ENCODE measurements at places on chromosomes 4 and X. TPM values are rescaled to one million over a fixed set of nuclear protein-coding genes. Genes with fewer than 3 reads are reported as not detected.

DNA sequence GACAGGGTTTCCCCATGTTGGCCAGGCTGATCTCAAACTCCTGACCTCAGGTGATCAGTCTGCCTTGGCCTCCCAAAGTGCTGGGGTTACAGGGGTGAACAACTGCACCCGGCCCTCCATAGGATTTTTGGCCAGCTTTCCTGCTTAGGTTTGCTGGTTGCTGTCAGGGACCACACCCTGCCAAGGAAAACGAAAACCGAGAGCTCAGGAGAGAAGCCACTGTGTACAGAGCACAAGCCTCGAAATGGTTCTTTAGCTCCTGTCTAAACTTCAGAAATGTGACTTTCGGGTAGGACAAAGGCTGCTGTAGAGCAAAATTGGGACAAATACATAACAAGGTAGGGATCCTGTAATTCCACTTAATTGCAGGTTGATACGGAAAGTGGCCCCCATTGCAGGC lies 146.3 kb upstream of the ATP6AP2 start:
- no peak for DNase-seq

- no peak for DNase-seq
These were observed 27.1 kb downstream of the UVSSA start for GRCh38 chr4:1373892-1374705.

GRCh38 chrX:9312922-9313867 lies 151.7 kb upstream of the TBL1X start:
- DNase-seq: peak; percentile 17

DNA sequence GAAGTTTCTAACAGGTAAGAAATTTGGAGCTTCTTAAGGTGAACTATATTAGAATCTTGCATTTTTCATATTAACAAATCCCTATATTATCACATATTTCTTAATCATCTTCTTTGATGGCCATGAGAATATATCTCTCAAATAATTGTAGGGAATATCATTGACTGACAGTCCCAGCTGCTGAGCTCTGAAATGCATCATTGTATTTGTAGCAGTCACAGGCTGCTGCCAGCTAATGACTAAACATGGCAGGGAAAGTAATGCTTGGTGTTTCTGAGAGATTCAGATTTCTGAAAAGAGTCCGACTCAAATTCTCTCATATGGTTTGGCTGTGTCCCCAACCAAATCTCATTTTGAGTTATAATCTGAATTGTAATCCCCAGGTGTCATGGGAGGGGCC lies 171.9 kb downstream of the TRAM1L1 start:
- DNase-seq: no peak

DNA sequence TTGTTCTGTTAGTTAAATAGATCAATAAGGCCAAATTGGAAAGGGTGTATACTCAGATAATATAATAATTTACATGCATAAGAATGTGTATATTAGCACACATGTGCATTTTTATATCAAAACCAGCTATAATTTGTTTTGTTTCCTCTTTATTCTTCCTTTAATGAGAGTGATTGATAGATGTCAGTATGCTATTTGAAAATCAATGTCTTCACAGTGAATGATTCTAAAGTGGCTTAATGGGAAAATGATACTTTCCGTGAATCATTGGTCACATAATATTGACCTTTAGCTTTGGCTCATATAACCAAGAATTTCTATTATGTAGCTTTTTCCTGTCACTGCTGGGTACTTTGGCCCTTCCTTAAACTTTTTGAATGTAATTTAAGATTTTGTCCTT lies 48.6 kb downstream of the PLS3 start:
- DNase-seq: no peak

DNA sequence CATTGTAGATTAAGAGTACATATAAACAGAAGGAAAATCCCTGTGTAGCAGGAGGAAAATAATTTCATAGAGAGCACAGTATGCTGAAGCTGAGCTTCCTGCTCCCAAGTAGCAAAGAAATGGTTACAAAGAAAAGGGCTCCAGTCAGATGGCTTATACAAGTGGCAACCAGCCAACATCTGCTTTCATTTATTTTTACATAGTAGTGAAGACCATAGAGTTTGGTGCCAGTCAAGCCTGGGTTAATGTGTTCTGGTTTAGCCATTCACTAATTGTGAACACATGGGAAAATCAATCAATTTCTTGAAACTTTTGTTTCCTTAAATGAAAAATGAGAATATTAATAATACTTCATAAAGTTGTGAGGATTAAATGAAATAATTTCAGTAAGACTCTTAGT lies 111.3 kb upstream of the ELOVL6 start:
- DNase-seq: no peak

- DNase-seq: no peak
These were observed 26.7 kb upstream of the FAM90A26 start for GRCh38 chr4:9143421-9144080.

DNA sequence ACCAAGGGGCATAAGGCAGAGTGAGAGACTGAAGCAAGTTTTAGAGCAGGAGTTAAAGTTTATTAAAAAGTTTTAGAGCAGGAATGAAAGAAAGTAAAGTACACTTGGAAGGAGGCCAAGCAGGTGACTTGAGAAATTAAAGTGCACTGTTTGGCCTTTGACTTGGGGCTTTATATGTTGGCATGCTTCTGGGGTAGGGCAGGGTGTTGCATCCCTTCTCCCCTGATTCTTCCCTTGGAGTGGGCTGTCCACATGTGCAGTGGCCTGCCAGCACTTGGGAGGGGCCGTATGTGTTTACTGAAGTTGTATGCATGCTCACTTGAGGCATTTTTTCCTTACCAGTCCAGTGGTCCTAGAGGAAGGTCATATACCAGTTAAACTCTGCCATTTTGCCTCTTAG lies 35.3 kb upstream of the GPR173 start:
- no peak for DNase-seq

DNA sequence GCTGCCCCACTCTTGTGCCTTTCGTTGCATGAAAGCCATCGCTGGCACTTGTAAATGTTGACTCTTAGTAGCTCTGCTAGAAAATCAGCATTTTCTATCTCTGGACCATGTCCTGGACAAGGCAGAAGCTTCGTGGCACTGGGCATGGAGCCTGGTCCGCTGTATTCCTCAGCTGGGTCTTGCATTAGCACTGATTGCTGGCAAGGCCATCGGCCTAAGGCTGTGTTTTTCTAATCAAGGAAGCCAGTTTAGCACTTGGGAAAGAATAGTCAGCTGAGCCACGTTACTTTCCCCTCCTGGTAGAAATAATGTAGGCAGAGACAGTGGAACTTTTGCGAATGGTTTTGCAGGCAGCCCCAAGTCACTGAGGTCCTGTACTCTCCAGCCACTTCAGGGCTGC lies 180.2 kb upstream of the EOLA2 start:
- DNase-seq: no peak

- DNase-seq: no peak
These were observed 471.0 kb downstream of the KLHL13 start for GRCh38 chrX:117645639-117646038.

DNA sequence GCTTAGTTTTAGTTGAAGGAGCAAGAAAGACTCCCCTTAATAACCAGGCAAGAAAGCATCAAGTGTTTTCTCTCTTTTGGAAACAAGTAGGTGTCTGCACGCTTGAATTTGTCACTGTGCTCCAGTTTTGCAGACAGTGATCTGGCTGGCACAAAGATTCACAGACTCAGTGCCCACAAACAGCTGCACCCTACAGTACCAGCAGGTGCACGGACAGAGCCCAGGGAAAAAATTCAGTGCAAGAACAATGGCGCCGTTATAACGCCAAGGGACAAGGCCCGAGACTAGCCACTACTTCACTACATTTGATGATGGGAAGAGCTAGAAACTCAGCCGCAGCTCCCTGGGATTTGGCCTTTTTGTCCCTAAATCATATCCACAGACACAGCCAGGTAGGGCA lies 56.0 kb downstream of the ZNF827 start:
- no peak for DNase-seq

DNA sequence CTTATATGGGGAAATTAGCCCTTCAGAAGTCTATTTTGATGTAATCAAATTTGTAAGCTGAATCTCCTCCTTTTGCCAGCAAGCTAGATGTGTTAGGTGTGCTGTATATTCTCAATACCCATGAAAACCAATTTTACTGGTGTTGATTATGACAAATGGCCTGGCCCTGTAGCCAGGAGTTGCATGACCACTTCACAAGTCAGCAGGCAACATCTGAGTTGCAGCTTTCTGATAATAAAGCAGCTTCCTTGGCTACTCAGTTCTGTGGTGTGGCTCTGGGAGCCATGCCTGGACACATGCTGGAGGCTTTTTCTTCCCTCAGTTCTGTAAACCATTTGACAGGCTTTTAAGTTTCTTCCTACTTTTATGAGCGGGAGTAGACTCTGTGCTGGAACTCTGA lies 154.1 kb upstream of the CXCL13 start:
- no peak for DNase-seq

GRCh38 chr4:48862661-48863060 lies 31.8 kb downstream of the OCIAD1 start:
- no peak for DNase-seq

DNA sequence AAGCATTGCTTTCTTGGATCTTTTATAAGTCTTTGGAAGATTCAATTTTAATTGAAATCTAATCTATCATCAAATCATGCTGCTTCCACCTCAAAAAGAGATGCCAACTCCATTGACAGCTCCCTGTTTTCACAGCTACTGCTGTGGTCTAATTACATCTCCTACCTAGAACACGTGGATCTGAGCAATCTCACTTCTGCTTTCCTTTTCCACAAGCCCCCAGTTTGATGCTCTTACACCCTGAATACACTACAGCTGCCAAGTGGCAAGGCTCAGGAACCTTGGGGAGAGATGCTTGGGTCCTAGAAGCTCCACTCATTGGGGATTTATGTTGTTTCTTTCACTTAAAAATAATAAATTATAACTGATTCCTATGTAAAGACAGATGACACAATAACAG lies 172.0 kb downstream of the CFAP299 start:
- DNase-seq: peak; percentile 18

- DNase-seq: no peak
These were observed 72.3 kb downstream of the NR3C2 start for GRCh38 chr4:148369919-148370318.

- DNase-seq: no peak
These were observed 13.7 kb downstream of the PFKFB1 start for GRCh38 chrX:54980334-54980733.

GRCh38 chr4:17811078-17811603 lies 362 bp downstream of the NCAPG start:
- peak; percentile 15 for DNase-seq

GRCh38 chr4:3466691-3467600 lies 3.8 kb downstream of the DOK7 start:
- no peak for DNase-seq

GRCh38 chrX:97629597-97629985 lies 745.9 kb downstream of the RPA4 start:
- DNase-seq: no peak

DNA sequence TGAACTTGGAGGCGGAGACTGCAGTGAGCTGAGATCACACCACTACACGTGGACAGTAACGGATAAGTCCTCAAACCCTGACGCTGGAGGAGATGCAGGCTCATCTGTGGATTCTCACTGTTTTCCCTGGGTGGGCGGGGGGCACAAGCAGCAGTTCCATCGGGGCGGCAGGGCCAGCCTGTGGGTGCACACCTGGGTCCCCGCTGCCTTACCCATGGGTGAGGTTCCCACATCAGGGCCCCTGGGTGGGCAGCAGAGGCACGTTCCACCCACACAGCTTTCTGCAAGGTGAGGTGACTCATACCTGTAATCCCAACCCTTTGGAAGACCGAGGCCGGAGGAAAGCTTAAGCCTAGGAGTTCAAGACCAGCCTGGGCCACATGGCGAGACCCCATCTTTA lies 56.6 kb upstream of the MXD4 start:
- DNase-seq: no peak

DNA sequence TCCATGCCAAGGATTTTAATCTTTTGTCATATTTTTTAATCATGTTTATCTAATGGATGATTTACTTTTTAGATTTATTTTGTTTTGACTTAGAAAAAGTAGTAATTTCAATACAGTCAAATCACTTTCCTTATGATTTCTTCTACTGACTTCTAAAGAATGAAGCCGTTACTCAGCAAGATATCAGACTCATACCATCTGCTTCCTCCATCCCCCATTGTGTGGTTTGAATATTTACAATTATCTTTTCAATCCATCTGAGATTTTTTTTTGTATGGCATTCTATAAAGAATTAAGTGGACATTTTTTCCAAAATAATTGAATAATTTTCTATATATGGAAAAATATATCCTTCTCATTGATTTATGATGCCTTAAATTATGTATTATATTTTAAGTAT lies 565.4 kb upstream of the ATOH1 start:
- DNase-seq: no peak

DNA sequence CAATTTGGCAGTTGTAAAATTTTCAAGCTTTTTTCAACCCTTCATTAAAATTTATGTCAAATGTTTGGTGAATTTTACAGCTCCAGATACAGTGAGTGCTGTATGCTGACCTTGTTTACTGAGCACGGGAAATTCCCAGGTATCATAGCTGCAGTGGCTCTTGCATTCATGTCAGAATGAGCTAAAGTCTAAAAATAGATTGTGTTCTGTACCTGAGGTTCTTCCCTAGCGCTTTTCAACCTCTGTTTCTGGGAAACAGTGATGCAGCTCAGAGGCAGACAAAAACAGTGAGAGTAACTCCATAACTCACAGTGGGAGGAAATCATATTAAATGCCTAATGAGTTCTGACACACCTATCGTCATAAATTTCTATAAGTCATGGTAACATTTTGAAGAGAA lies 393.8 kb upstream of the GNPDA2 start:
- no peak for DNase-seq

DNA sequence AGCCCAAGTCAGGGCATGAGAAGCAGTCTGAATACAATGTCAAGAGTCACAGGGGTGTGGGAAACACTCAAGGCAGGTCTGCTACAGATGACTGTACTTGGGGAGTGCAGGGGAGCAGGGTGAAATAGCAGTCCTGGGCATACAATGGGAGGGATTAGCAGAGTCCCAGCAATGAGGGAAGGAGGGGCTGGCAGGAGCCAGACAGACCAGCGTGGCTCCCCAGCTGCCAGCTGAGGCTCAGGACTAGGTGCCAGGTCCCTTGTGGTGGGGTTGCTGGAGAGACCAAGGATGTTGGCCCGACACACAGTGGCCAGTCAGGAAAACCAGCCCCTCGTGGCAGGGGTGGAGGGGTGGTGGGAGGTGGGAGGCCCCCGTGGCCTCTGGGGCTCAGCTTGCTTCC lies 86.6 kb downstream of the RTL5 start:
- DNase-seq: no peak

Gene SFRP2
- not detected for polyA plus RNA-seq

Gene ENPEP
- 0.16 TPM for polyA plus RNA-seq

Gene PPEF2
- polyA plus RNA-seq: not detected

Gene MAMLD1
- polyA plus RNA-seq: 0.97 TPM

Gene TRPC3
- not detected for polyA plus RNA-seq

Gene GAGE2A
- polyA plus RNA-seq: not detected

Gene DRD5
- polyA plus RNA-seq: not detected

Gene CENPE
- 0.66 TPM for polyA plus RNA-seq

Gene KANTR
- polyA plus RNA-seq: 3.0 TPM

Gene FRAS1
- polyA plus RNA-seq: 0.09 TPM

Gene PDCL2
- not detected for polyA plus RNA-seq

Gene IL2
- polyA plus RNA-seq: not detected

Gene PGAM4
- not detected for polyA plus RNA-seq

Gene IL13RA1
- 43.6 TPM for polyA plus RNA-seq

Gene TXK
- 0.53 TPM for polyA plus RNA-seq

Gene TLR7
- polyA plus RNA-seq: 7.4 TPM
